Activated CD4-positive, CD25-positive, alpha-beta regulatory T cell (primary cell): ENCODE measurements at places on chromosomes 13 and 19.

DNA sequence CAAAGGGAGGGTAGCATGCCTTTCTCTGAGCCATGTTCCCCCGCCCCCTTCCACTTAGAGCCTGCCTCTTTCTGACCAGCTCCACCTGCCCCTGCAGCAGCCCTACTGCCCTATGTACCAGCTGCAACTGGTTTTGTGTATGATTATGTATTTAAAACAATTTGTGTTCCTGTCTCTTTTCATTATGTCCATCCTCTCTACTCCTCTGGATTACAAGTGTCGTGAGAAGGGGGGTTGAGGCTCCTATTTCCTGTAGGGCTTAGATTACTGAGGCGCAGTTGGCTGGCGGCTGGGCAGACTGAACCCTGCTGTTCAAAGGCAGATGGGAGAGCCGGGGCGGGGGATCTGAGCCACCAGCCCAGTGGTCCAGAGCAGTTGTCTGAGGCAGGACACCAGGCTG lies 213.3 kb downstream of the KCNRG start:
- DNase-seq: no peak

DNA sequence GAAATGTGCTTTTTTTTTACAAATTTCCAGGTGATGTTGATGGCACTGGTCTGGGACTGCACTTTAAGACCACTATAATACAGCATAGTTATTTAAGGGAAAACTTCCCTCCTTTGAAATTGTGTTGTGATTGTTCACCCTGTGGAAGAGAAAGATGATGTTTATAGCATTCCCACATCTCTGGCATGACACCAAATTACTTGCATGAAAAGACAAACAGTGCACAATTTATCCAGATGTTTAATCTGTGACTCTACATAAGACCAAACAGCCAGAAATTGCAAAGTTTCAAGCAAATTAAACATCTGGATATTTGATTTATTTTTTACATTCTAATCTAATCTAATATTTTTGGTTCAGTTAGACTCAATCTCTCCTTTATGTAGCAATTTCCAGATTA lies 51.6 kb downstream of the UFM1 start:
- no peak for DNase-seq

DNA sequence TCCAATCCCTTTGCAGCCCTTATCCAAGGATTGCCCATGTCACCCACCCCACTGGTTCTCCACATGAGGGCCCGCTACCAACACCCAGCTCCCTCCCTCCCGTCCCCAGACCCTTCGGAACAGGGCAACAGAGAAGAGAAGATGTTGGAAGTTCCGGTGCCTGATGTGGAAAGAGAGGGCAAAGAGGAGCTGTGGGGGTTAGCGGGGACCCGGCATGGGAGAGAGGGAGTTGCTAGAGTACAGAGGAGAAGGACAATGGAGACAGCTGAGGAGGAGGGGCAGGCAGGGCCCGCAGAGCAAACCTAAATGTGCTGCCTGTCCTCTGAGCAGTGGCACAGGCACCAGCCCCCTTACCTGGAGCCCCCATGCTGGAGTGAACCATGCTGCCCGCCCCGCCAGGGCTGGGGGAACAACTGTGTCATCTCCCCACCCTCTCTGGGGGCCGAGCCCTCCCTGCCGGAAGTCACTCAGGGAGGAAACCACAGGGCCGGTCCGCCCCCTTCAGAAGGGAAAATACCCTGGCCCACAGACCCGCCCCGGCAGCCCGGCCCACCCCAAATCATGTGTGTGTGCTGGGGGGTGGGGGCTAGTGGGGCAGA lies at the start of gene POU2F2:
TSS of gene POU2F2 (minus strand) at position 417 of the 599 bp plus-strand sequence. CDS start at position 382, 35 bp downstream.
- DNase-seq: peak; percentile 81

DNA sequence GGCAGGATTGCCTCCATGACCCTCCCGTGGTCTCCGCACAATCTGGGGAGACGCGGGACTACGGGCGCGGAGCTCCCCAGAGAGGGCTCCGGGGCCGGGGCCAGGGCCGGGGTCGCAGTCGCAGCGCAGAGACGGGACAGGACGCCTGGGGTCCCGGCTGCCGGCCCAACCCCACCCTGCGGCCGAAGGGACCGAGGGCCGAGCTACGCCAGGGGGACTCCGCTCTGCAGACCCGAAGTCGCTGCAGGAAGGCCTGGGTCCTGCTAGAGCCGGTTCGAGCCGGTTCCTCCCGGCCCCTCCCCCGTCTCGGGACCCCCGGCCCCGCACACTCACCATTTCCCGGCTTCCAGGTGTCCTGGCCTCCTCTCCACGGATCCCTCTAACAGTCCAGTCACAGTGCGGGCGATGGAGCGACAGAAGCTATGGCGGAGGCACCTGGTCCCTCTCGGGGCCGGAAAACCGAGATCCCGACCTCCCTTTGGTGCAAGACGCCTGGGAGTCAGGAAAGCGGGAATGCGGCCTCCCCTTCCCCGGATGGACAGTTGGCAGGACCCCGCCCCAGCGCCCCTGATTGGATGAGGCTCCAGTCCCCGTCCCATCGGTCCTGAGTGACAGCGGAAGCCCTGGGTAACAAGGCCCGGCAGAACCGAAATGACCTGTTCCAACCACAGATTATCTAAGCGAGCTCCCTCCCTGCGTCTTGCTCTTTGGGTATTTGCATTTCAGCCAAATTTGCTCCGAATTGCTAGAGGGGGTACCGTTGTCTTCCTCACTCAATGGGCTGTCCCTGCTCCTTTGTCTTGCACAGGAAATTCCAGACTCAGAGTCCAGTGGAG lies at the start of gene ZNF625:
TSS of gene ZNF625 (minus strand) at position 512 of the 836 bp plus-strand sequence. CDS start at position 336, 176 bp downstream.
- DNase-seq: no peak

DNA sequence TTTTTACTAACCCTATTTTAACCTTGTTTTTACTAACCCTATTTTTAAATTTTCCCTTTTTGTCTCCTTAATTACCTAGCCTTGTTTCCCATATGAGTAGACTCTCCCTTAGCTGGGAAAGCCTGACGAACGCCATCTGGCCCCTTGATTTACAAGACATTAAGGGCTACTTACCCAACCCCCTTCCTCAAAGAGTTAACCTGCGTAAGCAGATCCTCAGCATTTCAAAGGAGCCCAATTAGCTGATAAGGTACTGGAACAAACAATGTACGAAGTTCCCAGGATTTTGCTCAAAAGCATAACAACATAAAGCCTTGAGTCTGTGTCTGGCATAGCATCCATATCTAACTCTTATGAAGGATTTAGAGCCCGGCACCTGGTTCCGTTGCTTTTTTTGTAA lies 4.7 kb upstream of the MVB12A start:
- no peak for DNase-seq

GRCh38 chr19:27851543-27852060 lies 1361.3 kb downstream of the UQCRFS1 start:
- DNase-seq: no peak

DNA sequence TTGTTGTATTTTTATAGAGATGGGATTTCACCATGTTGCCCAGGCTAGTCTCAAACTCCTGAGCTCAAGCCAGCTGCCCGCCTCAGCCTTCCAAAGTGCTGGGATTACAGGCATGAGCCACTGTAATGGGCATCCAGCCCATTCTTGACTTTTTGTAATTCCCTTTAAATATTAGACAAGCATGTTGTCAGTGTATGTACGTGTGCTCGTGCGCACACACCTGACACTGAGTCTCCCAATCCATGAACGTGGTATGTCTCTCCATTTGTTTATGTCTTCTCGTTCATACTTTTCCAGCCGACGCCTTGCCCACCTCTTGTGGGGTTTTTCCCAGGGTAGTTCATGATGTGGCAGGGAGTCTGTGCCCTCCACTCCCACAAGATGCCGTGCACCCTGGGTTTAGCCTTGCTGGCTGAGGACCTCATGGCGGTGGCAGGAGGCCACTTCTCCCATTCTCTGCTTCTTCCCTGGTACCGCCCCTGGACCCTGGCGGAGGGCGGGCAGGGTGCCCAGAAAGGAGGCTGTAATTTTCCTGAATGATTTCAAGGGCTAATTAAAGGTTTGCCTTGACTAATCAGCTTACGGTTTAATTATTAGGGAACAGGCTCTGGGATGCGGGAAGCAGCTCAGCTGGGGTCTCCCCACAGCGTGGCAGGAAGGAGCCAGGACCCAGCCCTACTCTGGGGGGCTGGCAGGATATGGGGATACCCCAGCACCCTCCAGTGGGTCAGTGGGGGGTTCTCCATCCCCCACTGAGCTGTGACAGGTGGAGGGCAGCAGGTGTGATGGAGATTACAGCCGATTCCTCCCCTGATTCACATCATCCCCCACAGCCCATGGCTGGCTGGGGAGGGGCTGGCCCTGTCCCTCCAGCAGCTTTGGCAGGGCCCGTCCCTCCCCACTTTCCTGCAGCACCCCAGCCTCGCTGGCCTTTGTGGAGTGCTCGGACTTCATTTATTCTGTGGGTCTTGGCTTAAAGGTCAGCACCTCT lies 12.9 kb downstream of the PAK4 start:
- no peak for DNase-seq

GRCh38 chr13:78131811-78132210 lies 213.2 kb upstream of the EDNRB start:
- no peak for DNase-seq

GRCh38 chr13:59607780-59608233 lies 555.9 kb downstream of the DIAPH3 start:
- DNase-seq: no peak

GRCh38 chr19:16160943-16161560 lies 12.3 kb downstream of the CIB3 start:
- no peak for DNase-seq

GRCh38 chr13:25528266-25528665 lies 156.5 kb downstream of the ATP8A2 start:
- DNase-seq: no peak

- DNase-seq: no peak
These were observed 752.2 kb downstream of the EFNB2 start for GRCh38 chr13:105783261-105783660.

GRCh38 chr13:52022356-52022755 lies 2.1 kb upstream of the UTP14C start:
- no peak for DNase-seq

DNA sequence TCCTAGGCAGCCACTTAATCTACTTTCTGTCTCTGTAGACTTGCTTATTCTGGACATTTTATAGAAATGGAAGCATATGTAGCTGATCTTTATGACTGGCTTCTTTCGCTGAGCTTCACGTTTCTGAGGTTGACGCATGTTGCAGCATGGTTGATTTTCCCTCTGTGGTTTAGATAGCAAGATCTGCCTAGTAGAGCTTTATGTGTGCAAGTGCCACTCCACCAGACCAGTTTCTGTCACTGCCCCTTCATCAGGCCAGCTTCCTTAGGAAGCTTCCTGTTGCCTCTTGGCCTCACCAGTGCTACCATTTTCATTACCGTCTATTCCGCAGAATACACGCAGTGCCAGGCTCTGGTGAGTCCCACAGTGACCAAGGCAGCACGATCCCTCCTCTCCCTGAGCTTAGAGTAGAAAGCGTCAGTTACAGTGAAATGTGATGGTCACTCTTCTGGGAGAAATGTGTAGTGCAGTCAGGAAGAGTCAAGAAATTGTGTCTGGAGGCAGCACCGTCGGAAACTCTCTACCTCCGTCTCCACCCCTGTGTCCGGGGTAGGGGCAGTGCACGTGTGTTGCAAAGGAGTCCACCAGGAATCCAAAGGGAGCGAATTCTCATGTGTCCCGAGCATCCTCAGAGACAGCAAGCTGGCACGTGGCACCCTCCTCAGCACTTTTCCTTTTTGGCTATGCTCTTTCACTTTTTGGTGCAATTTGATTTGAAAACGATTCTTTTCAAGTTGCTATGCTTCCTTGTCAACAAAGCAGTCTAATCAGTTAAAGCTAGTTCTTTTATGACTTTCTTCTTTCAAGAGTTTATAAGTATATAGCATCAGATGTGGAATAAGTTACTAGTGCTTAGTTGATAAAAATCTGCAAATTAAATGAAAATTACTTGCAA lies 45.4 kb upstream of the GPR183 start:
- no peak for DNase-seq

GRCh38 chr13:32419862-32420261 lies 8.1 kb downstream of the N4BP2L1 start:
- no peak for DNase-seq

DNA sequence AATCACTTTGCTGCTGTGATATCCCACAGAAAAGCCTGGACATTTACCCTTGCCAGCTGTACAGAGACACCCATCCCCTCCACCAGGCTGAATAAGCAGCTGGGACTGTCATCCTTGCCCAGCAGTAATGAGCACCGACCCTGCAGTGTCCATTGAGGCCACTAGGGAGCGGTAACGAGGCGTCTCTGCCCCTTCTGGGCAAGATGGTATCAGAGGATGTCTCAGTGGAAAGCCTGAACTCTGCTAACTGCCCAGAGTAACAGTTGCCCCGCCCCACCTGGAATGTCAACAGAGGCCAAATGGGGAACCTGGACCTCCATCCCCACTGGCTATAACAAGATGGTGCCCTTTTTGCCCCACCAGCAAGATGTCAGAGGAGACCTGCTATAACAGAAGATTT lies 22.8 kb upstream of the CEACAM20 start:
- DNase-seq: no peak

DNA sequence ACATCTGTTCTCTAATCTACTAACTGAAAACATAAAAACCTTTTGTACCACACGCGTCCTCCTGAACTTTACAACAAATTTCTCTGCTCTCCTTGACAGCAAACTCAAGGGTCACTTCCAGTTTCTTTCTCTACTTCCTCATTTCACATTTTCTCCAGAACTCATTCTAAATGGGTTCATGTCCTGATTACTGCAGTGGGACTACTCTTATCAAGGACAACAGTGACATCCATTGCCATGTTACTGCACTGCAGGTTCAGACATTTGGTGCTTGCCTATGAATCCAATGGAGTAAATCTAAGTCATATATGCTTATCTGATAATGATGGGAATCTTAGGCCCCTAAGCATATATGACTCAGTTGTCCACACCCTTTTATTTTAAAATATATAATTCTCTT lies 35.3 kb downstream of the FPR3 start:
- DNase-seq: no peak

GRCh38 chr13:49110913-49111170 lies 109.3 kb upstream of the MLNR start:
- DNase-seq: no peak

DNA sequence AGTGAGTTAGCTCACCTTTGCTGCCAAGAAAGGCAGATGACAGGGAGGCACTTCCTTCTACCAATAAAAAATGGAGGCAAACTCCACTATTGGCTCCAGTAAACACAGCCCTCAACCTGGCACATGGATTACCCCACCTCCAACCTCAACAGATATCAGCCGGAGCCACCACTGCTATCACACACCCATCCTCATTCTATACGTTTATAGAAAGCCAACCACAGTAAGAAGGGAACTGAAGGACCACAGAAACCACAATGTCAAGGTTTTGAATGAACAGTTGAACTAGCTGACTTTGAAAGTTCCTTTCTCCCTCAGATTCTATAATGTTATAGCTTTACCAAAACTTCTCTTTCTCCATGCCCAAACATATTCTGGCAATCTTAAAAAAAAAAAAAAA lies 526.2 kb downstream of the UQCRFS1 start:
- no peak for DNase-seq

- no peak for DNase-seq
These were observed 258.5 kb downstream of the FGF9 start for GRCh38 chr13:21929400-21929799.

DNA sequence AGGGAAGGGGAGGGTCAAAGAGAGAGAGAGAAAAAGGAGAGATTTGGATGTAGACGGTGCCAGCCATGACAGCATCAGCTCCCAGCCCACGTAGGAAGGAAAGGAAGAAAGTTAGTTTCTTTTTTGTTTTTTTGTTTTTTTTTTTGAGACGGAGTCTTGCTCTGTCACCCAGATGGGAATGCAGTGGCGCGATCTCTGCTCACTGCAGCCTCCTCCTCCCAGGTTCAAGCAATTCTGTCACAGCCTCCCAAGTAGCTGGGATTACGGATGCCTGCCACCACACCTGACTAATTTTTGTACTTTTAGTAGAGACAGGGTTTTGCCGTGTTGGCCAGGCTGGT lies 27.6 kb downstream of the ELL start:
- DNase-seq: no peak
